ENCODE measurements at places on chromosomes 4 and X. TPM values are rescaled to one million over a fixed set of nuclear protein-coding genes. Genes with fewer than 3 reads are reported as not detected.

DNA sequence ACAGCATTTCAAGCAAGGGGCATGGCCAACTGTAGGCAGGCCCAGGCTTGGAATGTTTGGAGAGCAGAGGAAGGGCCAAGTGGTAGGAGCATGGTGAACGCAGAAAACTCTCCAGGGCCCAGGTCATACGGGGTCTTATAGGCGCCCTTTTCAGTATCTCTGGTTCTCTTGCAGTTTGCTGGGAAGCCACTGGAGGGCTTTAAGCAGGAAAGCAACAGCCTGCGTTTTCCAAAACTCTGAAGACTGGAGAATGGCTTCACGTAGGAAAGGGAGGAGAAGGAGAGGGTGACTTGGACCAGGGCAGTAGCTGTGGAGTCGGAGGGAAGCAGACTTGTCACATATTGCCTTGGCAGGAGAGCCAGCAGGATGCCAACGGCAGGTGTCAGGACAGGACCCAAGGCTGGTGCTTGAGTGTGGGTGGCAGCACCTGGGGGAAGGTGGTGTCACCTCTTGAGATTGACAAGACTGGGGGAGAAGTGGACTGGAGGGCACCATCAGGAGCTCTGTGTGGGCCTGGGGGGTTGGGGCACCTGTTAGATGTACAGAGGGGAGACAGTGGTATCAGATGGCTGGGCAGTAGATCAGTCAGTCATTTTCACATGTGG lies 21.9 kb downstream of the TKTL1 start:
- DNase-seq: no peak

GRCh38 chr4:165844161-165844560 lies 28.9 kb upstream of the TLL1 start:
- DNase-seq: no peak

DNA sequence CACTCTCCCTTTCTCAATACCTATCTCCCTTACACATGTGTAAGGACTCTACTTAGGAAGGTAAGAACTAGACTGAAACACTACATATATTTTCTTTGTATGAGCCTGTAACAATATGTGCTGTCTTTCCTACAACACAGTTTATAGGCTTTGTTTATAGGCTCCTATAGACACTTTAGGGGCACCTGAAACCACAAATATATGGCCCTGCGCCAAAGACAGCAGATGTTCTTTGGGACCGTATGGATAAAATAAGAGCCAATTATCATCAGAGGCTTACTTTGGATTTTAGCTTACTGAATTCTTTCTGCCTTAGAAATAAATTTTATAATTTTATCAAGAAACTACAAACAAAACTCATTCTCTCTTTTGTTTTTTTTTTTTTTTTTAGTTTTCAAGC lies 16.6 kb upstream of the CXCL3 start:
- DNase-seq: no peak

DNA sequence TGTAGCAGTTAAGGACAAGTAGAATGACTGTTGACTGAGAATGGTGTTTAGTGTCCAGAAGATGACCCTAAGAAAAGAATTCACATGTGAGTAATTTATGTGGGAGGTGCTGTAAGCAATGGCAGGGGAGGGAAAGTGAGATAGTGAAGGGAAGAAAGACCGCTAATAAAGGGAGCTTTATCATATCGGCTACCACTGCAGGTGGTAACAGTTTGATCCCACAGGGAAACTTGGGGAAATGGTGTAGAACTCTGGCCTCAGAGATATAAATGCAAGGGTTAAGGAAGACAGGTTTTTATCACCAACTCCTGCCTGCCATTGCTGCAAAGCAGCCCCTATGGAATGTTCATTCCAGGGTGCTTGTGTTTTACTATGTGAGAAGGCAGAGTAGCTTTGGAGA lies 489.6 kb downstream of the STPG2 start:
- no peak for DNase-seq

DNA sequence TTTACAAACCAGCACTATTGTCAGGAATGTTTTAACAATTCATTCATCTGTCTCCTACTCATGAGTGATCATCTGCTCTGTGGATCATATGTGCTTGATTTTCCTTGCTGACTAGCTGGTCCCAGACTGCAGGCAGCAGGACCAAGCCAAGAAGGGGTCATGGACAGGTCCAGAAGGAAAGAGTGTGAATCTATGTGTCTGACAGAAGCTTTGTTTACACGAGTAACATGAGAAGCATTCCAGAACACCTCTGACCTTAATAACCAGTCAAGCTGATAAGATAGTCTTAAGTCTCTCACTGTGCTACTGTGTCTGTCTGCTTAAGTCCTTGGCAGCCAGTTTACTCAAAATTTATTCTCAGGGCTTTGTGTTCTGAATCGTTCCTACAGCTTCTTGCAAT lies 39.0 kb downstream of the GUCY1A1 start:
- DNase-seq: no peak

DNA sequence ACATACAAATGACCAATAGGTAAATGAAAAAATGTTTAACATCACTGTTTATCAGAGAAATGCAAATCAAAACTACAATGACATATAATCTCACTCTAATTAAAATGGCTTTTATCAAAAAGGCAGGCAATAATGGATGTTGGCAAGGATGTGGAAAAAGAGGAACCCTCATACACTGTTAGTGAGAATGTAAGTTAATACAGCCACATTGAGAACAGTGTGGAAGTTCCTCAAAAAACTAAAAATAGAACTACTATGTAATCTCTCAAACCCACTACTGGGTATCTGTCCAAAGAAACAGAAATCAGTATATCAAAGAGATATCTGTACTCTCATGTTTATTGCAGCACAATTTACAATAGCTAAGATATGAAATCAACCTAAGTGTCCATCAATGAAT lies 165.9 kb upstream of the HHIP start:
- DNase-seq: no peak

GRCh38 chr4:153729895-153730294 lies 29.9 kb downstream of the RNF175 start:
- no peak for DNase-seq

- DNase-seq: no peak
Measured at GRCh38 chrX:119762718-119763117, 4.3 kb downstream of the SOWAHD start.

GRCh38 chr4:119139822-119140252 lies 4.2 kb downstream of the MYOZ2 start:
- DNase-seq: no peak

DNA sequence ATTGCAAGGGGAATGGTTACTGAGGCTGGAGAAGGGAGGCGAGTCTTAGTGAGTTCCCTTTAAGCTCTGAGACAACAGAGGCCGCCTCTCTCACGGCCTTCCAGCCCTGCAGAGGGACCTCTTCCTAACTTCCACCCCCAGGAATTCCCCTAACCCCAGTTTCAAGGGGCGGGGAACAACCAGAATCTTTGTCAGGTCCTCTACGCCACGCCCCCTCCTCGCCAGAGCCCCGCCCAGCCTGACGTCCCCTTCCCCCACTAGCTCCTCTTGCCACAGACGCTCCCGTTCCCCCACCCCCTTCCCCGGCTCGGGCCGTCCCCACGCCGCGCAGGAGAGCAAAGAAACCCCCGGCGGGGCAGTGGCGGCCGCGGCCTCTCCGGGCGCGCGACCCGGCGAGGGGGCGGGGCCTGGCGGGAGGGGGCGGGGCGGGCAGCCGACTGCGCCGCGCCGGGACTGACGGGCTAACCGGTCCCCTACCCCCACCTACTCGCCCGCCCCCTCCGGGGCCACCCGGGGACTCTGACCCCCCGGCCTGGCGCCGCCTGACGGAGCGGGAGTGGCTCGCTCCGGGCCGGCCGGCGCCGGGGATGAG lies 12.3 kb upstream of the TMEM156 start:
- peak; percentile 97 for DNase-seq

- no peak for DNase-seq
Measured at GRCh38 chr4:162392946-162393345, 229.1 kb upstream of the FSTL5 start.

GRCh38 chr4:30802622-30803323 lies 82.6 kb downstream of the PCDH7 start:
- no peak for DNase-seq

- DNase-seq: no peak
Measured at GRCh38 chr4:180766944-180767729, 1476.1 kb upstream of the TENM3 start.

GRCh38 chrX:30313322-30313721 lies 4.1 kb upstream of the NR0B1 start:
- DNase-seq: no peak

DNA sequence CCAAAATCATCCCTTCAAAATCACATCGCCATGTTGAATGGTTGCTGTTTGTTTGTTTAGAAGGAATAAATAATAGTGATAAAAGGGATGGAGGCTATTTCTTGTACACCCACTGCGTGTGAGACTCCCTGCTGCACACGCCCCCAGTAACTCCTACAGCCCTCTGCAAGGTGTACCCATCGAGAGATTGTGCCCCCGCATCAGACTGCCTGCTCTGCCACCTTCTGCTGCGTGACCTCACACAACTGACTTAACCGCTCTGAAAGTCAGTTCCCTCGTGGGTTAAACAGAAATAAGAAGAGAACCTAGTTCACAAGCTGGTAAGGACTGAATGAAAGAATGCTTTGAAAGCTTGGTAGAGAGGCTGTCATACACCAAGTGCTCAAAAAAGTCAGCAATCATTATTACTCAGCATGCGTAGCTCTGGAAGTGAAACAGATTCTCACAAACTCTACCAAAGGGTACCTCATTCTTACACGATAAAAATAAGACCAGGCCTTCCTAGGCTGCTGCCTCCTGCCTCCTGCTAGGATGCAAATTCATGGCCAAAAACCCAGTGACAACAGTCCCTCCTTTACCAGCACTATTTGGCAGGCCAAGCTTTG lies 147.1 kb downstream of the CPEB2 start:
- no peak for DNase-seq

- DNase-seq: peak; percentile 37
Measured at GRCh38 chr4:2338754-2339457, 77.0 kb upstream of the MXD4 start.

GRCh38 chrX:74132280-74132679 lies 171.7 kb upstream of the ZCCHC13 start:
- DNase-seq: no peak

DNA sequence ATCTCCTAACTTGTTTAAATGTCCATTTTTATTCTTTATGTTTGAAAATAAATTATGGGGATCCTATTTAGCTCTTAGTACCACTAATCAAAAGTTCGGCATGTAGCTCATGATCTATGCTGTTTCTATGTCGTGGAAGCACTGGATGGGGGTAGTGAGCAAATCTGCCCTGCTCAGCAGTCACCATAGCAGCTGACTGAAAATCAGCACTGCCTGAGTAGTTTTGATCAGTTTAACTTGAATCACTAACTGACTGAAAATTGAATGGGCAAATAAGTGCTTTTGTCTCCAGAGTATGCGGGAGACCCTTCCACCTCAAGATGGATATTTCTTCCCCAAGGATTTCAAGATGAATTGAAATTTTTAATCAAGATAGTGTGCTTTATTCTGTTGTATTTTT lies 27.6 kb downstream of the NUDT6 start:
- DNase-seq: no peak

DNA sequence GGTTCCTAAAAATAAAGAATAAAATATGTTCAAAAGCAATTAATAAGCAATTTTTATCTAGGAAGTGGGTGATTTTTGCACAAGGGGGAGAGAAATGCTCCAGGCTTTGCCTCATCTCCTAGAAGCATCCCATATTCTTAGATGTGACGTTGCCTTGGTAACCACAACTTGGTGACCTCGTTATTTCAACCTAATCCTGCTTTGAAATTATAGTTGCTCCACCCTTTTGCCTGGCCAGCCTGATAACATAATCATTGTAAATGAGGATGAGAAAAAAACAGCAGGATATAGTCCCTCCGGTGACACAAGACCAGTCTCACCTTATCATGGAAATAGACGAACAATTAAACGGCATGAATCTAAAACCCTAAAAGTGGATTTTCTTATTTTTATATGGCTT lies 194.4 kb downstream of the QDPR start:
- DNase-seq: no peak

DNA sequence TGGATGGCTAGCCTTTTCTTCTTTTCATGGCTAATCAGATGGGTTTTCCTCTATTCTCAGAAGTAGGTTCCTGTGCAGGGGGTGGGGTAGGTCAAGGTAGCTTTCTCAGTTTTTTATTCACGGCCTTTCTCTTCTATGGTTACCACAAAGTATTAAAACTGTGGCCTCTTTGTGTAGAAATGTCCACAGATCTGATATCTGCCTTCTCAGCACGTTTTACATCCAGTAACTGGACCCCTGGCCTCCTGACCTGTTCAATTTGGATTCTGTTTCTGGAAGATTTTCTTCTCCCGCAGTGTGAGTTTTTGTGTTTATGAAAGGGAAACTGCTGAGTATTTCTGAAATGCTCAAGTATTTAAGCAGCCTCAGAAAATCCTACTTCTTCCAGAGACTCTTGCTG lies 688.5 kb downstream of the RAPGEF2 start:
- no peak for DNase-seq

- peak; percentile 60 for DNase-seq
Measured at GRCh38 chr4:40878548-40879055, 128.8 kb downstream of the NSUN7 start.

- no peak for DNase-seq
Measured at GRCh38 chr4:123598331-123598730, 201.7 kb downstream of the SPRY1 start.

- no peak for DNase-seq
Measured at GRCh38 chrX:118066867-118067515, 49.6 kb downstream of the KLHL13 start.

- peak; percentile 52 for DNase-seq
Measured at GRCh38 chr4:53656421-53656981, 65.2 kb upstream of the LNX1 start.

DNA sequence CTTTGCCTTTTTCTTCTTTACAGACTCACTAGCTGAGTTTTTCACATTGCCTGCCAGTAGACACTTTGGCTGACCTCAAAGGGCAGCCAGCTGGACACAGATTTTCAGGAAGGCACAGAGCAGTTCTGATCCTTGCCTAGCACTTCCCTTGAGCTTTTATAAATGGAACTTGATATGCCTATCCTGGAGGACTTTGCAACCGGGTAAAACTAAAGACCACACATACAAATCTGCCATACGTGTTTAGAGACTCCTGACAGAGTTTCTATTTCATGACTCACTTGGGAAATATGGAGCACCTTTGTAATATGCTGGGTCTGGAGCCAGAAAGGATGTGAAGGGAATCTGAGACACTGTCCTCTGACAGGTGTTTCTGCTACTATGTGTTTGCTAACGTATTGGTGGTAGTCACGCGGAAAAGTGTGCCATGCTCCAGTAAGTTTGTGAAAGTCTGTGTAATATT lies 56.7 kb upstream of the RASSF6 start:
- DNase-seq: no peak

- DNase-seq: peak; percentile 47
Measured at GRCh38 chr4:176791591-176792325, 964 bp downstream of the VEGFC start.

- DNase-seq: no peak
Measured at GRCh38 chr4:102343964-102344519, 1.2 kb downstream of the SLC39A8 start.

Gene RAB9A
- total RNA-seq: 18.2 TPM

Gene UCHL1
- 49.2 TPM for total RNA-seq

Gene SLC16A2
- total RNA-seq: 30.6 TPM

Gene BCOR
- total RNA-seq: 46.7 TPM

Gene SPANXB1
- not detected for total RNA-seq

Gene TAPT1
- total RNA-seq: 56.8 TPM

Gene RTL5
- total RNA-seq: 13.9 TPM

Gene NAA11
- total RNA-seq: not detected

Gene SPATA4
- total RNA-seq: not detected

Gene ANXA3
- total RNA-seq: 10.2 TPM

Gene CMC4
- total RNA-seq: 4.8 TPM

Gene CCDC110
- 3.0 TPM for total RNA-seq

Gene LNX1
- total RNA-seq: 4.6 TPM

Gene ASB5
- not detected for total RNA-seq

All from aorta (tissue), 5 donors.